Neuronal stem cell (in vitro differentiated cells): ENCODE measurements at places on chromosomes 12 and 14.

DNA sequence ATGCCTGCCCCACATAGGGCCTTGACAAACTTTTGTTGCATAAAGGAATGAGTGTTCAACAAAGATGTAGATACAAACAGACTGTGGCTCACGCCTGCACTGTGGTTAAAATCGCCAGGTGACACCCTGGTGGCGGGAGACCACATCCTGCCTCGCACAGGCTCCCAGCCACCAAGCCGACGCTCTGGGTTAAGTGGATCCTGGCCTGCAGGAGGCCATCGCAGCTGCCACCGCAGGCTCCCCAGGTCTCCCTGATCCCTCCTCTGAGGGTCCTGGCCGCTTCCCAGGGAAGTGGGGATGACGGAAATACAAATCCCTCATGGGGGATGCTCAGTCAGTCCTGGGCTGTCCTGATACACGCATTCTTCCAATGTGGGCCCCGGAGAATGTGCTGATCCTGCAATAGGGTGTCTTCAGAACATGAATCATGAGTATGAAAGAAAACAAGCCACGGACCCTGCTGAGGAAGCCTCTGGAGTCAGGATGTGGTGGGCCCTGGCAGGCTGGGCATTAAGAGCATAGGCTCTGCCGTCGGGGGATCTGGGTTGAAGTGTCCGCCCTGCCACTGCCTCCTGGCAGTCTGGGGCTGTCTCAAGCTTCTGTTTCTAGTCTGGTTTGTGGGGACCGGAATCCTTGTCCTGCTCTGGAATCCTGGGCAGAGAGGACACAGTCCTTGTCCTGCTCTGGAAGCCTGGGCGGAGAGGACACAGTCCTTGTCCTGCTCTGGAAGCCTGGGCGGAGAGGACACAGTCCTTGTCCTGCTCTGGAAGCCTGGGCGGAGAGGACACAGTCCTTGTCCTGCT is 53.5 kb upstream of the BEGAIN start:
- DNase-seq = no peak

GRCh38 chr12:99380701-99381100 is 266.9 kb upstream of the GARIN6 start:
- no peak for DNase-seq

- DNase-seq = no peak
These were observed 139.1 kb upstream of the C14orf180 start for GRCh38 chr14:104440297-104440956.

GRCh38 chr14:104297721-104298401 is 159.5 kb downstream of the KIF26A start:
- DNase-seq = no peak

DNA sequence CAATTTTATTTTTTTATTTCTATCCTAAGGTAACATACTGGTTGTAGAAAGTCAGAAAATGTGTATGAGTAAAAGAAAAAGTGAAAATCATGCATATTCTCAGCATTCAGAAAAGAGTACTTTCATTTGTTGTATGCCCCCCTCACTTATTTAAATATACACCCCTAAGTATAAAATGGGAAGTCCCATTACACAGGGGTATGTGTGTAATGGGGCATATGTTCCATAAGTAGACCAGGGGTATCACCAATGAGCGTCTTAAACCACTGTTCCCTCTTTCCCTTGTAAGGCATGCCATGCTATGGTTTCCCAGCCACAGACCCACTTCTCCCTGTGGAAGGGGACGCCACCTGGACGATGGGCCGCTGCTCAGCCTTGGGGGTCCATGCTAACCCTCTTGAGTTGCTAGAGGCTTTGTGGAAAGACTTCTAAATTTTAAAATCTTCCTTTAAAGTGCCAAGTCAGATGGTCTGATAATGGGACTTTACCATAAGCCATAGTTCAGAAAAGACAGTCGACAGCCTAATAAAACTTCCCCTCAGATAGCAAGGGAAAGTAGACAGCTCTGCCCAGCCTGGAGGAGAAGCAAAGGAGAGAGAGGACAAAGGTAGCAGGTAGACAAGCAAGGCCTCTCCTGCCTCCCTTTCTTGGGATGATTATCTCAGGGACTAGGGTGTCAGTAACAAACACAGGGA is 118.2 kb downstream of the ZFP36L1 start:
- no peak for DNase-seq

- no peak for DNase-seq
These were observed 19.0 kb upstream of the MSRB3 start for GRCh38 chr12:65259501-65259900.

- DNase-seq = no peak
These were observed 3.7 kb upstream of the IFFO1 start for GRCh38 chr12:6559500-6559899.

GRCh38 chr14:69471916-69472315 is 12.6 kb upstream of the PLEKHD1 start:
- DNase-seq = no peak

- no peak for DNase-seq
These were observed 53.8 kb downstream of the VCPKMT start for GRCh38 chr14:50062438-50063085.

GRCh38 chr14:88522393-88522792 is 32.4 kb downstream of the PTPN21 start:
- no peak for DNase-seq

DNA sequence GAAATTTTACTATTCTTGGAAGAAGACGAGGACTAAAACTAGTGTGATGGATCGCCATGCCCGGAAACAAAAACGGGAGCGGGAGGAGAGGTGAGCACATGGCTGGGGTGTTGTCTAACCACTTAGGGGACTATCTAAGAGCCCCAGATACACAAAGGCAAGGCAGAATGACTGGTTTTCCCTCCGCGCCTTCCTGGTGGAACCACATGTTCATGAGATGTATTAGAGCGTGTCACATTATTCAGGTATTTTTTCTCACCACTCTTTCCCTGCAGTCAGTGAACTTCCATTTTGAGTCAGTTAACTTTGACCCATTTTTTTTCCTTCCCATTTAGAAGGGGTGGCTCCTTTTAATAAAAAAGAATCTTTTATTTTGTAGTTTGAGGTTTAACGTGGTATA is 68.8 kb upstream of the TRAF3 start:
- no peak for DNase-seq

GRCh38 chr14:100587086-100587762 is at the start of gene BEGAIN:
TSS of gene BEGAIN (minus strand) at chr14:100587417. CDS start at chr14:100587290, 127 bp downstream.
- no peak for DNase-seq

DNA sequence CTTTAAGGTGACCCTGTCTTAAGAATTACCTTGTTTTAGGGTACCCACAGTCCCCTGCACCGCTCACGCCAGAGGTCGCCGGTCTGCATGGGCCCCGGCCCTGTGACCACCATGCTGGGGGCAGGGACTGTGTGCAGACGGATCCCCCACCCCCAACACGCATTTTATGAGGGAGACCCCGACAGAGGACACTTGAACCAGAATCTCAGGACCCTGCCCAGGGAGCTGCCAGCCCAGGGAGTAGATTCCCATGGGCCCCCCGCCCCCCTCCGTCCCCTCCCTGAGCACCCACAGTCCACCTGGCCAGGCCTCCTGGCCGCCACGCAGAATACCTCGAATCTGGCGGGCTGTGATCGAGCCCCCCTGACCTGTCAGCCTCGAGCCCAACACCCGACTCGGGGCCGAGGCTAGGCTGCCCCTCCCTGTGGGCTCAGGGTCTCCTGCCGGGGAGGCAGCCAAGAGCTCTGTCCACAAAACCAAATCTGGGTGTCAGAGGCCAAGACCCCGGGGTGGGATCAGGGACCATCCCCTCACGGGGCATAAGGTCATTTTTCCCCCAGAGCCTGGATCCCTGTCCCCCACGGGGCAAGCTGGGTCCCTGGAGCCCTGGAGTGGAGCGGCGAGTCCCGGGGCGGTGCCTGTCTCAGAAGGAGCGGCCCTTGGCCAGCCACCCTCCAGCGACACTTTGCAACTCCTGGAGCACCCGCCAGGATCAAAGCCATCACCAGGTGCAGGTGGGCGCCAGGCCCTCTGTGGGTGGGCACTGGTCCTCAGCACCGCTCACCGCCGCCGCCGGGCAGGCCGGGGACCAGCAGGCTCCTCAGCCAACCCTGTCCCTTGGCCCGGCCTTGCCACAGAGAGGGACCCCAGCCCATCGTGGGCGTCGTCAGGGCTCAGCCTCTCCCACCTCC is 155.8 kb upstream of the PKP2 start:
- no peak for DNase-seq

- peak; percentile 11 for DNase-seq
These were observed 59.8 kb downstream of the SUDS3 start for GRCh38 chr12:118436002-118436730.

DNA sequence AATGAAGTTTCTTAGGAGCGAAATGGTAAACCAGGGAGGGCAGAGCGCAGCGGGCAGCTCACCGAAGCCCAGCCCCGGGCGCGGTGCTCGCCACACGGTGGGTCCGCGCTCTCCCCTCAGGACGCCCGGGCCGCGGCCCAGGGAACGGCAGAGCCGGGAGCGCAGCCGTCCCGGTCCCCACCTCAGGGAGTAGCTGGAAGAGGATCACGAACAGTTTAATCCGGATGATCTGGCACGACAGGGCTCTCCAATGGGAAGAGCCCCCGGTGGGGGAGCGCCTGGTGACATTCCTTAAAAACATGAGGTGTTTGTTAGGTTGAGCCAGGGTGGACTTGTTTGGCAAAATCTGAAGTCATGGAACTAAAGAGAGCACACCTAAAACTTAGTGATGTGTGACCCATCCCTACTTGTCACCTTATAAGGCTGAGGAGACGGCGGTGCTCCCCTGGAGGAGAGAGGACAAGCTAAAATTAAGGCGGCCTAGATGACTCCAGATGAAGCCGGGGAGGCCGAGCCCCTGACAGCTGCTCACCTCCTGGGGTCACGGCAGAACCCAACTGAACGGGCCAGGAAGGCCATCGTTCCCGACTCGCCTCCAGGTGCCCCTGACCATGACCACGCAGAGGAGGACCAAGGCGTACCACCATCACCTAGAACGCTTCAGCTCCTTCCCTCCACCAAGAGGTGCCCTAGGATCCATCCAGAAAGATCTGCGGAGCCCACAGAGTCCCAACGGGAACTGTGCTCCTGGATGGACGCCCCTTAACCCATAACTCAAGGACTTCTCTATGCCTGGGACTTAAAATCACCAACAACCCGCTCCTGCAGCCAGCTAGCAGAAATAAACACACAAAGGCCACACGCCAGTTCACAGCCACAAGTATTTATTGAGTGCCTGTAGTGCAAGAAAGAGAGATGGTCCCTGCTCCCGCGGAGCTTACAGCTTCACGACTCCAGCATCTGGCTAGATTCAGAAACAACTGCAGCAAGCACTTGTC is 866 bp upstream of the PITPNM2 start:
- no peak for DNase-seq

DNA sequence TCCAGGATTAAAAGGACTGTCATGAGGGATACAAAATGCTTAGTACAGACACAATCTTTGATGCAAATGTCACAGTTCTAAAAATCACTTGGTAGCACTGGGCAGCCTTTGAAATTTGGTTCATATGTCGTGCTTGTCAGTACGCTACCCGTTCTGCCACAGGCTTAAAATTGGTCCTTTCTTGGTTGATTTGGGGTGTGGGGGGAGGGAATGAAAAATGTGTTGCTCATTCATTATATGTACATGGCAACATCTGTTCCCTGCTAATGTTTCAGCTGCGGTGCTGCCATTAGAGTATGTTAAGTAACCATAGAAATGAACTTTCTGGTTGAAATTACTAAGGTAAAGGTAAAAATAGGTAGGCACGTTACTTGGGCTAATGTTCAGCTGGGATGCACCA is 155.4 kb upstream of the ARHGAP5 start:
- no peak for DNase-seq

GRCh38 chr14:99991331-99991730 is 73.9 kb upstream of the EVL start:
- DNase-seq = no peak

DNA sequence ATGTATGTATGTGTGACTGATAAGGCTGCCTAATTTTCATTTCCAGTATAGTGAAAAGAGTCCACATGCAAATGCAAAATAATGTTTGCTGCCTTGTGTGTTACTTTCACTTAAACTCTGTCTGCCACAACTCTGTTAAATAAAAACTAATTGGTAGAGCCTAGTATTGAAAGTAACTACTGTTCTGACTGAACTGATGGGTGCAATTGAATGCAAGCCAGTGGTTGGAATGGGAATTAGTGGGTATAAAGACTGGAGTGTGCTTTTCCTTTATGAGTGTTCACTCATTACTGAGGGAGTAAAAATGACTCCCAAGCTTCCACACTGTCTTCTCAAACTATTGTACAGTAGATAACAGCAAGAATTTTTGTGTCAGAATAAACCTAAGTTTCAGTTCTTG is 571.0 kb downstream of the TMTC2 start:
- DNase-seq = no peak

GRCh38 chr14:97713023-97713422 is 915.8 kb downstream of the VRK1 start:
- DNase-seq = no peak
